ENCODE measurements at places on chromosomes 12 and 14.

GRCh38 chr12:64551676-64552075 is 58.6 kb upstream of the RASSF3 start:
- DNase-seq = no peak

DNA sequence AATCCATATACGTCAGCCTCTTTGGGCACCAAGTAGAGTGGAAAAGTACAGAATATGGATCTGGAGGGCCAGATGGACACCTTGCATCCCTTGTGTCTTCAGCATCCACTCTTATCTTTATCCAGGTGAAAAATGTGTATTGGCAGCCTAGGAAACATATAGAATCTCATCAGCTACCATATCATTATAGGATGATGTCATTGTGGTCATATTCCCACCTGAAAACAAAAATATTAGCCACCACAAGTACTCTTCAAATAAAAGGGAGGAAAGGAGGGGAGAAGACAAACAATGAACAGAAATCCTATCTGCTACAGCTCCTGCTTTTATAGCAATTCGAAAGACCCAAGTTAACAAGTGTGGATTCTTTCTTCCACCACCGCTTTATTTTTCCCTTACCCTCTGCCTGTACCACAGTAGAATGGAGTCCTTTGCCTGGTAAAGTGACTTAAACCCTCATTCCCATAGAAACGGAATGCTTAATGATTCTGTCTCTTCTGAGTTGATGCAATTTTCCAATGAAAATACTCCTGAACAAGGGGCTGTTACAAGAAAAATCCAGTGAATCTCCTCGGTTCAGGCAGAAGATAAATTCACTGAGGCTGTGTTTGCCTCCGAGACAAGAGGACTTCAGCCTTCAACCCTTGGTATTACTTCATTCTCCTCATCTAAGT is 13.8 kb upstream of the IL26 start:
- no peak for DNase-seq

DNA sequence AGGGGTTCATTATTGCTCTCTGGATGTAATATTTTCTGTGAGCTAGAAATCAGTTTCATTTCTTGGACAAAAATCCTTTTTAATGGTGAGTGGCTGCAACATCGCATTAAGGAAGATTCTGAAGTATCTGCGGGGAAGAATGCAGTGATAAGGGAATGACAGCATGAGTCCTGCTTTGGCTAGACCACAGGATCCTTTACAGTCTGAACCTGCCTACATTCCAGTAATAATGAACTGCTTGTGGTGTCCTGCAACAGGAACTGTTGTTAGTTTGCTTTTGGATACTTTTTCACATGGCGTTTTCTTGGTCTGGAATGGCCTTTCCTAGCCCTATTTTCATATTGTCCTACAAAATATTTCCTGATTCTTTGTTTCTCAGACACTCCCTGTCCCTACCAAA is 15.7 kb downstream of the MDM2 start:
- DNase-seq = no peak

DNA sequence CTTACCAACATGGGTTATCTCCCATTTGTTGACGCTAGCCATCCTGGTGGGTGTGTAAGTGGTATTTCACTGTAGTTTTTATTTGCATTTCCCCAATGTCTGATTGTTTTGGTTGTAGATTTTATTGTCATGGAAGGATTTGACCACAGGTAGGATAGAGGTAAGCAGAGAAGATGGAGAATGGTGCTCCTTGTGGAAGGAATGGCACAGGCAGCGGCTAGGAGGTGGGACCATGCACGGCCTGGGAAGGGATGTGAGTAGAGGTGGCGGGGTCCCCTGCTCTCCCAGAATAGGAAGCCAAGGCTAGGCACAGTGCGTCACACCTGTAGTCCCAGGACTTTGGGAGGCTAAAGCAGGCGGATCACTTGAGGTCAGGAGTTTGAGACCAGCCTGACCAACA is 41.4 kb downstream of the PHETA1 start:
- no peak for DNase-seq

- no peak for DNase-seq
Observed at GRCh38 chr14:53450871-53451270, 297.7 kb upstream of the DDHD1 start.

DNA sequence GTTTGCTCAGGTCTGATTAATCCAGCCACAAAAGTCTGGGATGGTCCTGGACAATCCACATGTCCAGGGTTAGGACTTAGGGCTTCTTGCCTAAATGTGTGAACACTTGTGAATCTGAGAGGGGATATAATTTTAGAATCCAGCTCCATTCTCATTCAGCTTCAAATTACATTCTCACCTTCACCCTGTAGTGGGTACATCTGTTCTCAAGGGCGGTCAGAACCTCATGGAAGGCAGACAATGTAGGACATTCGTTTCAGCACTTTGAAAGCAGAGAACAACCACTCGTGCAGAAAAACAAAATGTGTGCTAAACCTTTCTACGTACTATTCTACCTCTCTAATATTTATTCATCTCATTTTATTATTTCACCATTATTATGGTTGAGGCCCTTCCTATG is 1.2 kb downstream of the TMEM229B start:
- DNase-seq = no peak

- no peak for DNase-seq
Observed at GRCh38 chr12:120489018-120489417, 6.9 kb upstream of the DYNLL1 start.

GRCh38 chr14:92362781-92363235 is 39.8 kb downstream of the SLC24A4 start:
- DNase-seq = no peak

DNA sequence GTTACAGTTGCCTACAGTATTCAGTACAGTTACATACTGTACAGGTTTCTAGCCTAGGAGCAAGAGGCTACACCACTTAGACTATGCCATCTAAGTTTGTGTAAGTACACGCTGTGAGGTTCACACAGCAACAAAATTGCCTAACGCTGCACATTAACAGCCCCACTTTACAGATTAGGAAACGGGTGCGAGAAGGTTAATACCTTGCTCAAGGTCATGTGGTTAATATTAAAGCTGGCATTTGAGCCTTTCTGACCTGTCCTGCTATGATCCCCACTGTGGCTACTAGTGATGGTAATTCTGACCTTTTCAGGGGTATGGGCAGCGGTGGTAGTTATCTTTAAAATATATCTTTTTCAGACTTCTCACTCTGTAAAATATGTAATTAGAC is 20.9 kb downstream of the ACVR1B start:
- no peak for DNase-seq

GRCh38 chr12:122406701-122407164 is 15.7 kb downstream of the CLIP1 start:
- DNase-seq = no peak

DNA sequence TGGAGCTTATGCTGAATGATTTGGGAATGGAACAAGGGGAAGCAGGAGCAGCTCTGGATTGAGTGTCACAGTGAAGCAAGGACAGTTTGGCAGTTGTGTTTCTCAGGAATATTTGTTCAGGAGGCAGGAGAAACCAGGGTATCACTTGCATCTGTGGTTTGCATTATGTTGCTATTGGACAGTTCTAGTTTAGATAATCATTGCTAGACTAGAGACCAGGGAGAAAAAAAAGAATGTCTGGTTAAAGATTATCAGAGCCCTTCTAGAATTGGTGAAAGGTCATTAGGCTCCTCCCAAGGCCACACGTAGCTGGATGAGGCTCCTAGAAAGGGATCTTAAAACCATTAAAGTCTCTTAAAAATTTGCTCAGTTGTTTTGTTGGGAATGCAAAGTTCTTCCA is 17.0 kb upstream of the SRSF5 start:
- DNase-seq = no peak

GRCh38 chr14:48580692-48581091 is 905.3 kb upstream of the MDGA2 start:
- no peak for DNase-seq

GRCh38 chr12:5523396-5524115 is 91.6 kb downstream of the NTF3 start:
- no peak for DNase-seq

GRCh38 chr14:79413734-79414428 is 797.4 kb downstream of the DIO2 start:
- DNase-seq = no peak

DNA sequence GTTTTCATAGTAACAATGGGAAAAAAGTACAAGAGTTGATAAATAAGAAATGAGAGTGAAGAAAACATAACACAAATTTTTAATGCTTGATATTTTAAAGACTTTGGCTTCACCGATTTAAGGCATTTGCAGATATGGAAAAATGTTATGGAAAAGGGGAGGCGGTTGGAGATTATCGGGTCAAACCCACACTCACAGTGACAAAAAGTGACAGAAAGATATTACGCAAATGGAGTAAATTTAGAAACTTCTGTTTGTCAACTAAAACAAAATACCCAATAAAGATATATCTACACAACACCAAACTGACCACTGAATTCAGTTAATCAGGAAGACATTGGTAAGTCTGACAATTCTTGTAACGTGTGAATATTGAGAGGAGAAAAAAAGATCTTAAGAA is 2.5 kb downstream of the PPP1R12A start:
- DNase-seq = no peak

GRCh38 chr14:104383996-104384775 is 195.4 kb upstream of the C14orf180 start:
- no peak for DNase-seq

- DNase-seq = no peak
Observed at GRCh38 chr14:95258754-95259593, 60.7 kb downstream of the CLMN start.

- no peak for DNase-seq
Observed at GRCh38 chr14:64628940-64629408, 75.2 kb upstream of the PLEKHG3 start.

DNA sequence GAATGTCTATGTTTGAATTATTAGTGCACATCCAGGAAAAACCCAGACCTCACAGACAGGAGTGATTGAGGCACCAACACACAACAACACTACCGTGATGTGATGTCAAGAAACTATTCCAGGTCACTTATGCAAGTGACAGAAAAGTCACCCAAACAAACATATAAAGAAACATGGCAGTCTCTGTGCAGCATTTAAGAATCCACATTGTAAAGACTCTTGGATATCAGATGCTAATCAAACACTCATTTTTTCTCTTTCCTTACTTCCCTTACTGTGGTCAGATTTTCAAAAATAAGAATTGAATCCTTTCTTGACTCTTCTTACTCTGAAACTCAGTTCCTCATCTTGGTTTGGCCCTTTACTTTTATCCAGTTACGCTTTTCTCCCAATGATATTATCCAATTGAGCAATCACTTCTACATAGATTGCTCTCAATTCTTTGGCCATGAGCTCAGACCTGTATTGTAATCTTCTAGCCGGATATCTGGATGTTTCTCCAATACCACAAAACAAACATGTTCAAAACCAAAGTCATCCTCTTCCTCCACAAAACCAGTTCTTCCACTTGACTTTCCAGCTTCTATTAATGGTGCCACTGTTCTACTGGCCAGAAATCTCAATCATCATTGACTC is 115.4 kb downstream of the DUSP6 start:
- DNase-seq = no peak

- DNase-seq = no peak
Observed at GRCh38 chr14:93078870-93079269, 36.9 kb downstream of the ITPK1 start.

- DNase-seq = no peak
Observed at GRCh38 chr14:28983279-28983678, 216.7 kb downstream of the FOXG1 start.

DNA sequence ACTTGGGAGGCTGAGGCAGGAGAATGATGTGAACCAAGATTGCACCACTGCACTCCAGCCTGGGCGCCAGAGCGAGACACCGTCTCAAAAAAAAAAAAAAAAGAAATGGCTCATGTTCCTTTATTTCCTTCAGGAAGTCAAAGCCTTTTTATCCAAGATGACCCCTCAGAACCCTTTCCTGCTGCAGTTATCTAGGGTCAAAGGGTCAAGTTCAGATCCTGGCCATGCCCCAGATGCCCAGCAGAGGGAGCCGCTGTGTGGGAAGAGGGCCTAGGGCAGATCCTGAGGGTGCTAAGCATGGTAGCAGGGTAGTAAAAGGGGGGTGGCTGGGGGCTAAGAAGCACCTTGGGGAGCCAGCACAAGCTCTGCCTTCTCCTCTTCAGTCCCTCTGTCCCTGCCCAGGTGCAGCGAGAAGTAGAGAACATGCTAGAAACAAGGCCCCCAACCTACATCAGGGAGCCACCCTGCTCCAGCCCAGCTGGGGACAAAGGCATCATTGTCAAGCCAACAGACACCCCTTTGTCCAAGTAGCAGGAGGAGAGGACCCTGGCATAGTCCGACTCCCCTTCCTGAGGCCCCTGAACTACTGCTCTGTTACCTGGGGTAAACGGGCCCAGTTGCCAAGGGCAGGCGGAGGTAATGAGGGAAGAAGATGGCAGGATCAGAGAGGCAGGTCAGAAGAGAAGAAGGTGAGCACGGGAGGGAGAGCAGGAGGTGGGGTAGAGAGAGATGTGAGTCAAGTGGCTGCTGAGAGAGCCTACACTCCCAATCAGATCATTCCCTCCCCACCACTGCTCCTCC is 6.5 kb downstream of the NFE2 start:
- DNase-seq = no peak

- no peak for DNase-seq
Observed at GRCh38 chr14:101352567-101352966, 208.7 kb upstream of the DIO3 start.

DNA sequence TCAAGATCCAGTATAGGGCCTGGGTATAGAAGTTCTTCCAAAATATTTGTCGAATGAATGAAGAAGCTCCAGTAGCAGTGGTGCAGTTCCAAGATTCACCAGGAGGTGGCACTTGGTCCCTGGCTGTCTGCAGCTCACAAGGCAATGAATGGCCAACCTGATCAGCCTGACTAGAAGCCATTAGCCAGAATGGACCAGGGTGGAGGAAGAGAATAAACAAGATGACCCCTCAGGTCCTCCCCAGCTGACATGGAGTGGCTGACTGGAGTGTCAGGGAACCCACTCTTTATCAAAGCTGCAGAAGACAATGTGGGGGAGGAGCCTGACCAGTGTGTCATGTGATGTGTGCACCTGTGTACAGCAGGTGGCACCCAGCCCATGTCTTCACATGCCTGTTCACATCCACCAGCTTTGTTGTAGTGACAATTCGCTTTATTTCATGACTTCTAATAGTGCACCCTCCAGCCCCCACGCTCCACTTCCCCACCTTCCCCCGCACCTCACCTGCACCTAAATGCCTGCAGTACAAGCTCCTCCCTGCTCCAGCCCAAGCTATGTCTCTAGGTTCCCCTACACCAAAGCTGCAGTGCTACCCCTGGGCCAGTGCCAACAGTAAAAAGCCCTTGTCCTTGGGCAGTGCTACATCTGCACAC is 3.0 kb downstream of the LTBP2 start:
- peak; percentile 54 for DNase-seq

DNA sequence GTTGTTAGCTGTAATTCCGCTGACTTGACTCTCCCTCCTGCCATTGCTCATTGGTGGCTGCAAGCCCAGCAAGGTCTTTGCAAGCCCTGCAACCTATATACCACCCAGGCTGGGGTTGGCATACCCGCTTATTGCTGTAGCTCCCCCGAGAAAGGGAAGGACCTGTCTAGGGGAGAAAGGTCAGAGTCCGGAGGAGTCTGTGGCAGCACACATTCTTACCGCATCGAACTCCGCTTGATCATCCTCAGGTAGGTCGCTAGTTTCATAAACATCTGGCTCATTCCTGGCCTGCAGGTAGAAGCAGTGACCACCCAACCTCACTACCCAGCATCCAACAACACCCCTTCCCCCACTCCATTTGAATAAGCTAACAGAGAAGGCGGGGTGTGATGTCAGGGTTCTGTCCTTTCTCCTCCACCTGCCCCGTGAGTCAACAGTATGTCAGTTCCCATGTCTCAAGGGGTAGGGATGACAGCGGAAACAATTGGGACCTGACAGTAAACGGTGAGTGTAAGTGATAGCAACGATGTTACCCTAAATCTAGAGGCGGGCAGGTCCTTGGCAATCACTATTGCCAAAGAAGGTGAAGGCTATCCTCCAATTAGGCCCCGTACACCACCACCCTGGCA is 1.1 kb downstream of the DCTN2 start:
- DNase-seq = no peak

GRCh38 chr12:86660488-86661147 is 404.4 kb upstream of the MGAT4C start:
- DNase-seq = no peak

All from stimulated activated CD4-positive, alpha-beta T cell treated with anti-CD3 and anti-CD28 coated beads, TNF-alpha, amount 100 ng/mL, for 1 hour (primary cell).